Stimulated activated CD8-positive, alpha-beta memory T cell treated with anti-CD3 and anti-CD28 coated beads, Interleukin-4, amount 100 ng/mL, for 1 hour (primary cell): ENCODE measurements at places on chromosomes 2 and 18.

DNA sequence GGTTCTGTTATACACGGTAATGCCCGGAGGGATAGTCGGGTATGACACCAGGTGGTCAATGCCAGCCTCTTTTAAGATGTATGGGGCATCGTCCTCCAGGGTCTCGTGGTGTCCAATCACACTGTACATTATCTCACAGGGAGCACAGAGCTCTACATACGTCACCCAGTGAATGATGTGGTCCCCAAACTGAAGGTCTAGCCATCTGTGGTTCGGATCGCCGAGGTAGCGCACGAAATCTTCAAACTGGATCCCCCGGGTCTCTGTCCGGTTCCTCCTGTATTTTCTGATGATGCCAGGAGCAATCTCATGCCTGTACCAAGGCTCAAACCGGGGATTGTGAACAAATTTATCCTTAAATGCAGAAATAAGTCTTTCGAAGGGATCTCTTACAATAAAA, 24.1 kb downstream of the CHST10 start:
- no peak for DNase-seq

GRCh38 chr18:28176948-28177827, at the start of gene CDH2:
TSS of gene CDH2 (minus strand) at chr18:28177130. CDS start at chr18:28177022, 108 bp downstream.
- no peak for DNase-seq

DNA sequence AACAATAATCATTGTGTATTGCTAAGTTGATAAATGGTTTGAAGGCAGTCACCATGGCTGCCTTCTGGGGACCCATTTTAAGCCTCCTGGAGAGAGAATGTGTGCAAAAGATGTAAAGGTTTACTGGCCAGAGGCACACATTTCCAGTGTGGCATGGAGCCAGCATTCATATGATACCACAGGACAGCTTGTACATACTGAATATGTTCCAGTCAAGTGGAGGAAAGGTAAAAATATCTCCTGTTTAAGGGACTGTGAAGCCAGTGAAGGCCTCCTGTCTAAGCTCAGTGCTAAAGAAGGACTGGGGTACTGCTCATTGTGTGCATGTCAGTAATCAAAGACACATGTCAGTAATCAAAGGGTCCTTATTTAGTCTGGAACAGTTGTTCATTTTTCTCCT, 119.2 kb downstream of the BABAM2 start:
- no peak for DNase-seq

GRCh38 chr2:54579682-54580620, 123.8 kb downstream of the SPTBN1 start:
- DNase-seq: no peak

DNA sequence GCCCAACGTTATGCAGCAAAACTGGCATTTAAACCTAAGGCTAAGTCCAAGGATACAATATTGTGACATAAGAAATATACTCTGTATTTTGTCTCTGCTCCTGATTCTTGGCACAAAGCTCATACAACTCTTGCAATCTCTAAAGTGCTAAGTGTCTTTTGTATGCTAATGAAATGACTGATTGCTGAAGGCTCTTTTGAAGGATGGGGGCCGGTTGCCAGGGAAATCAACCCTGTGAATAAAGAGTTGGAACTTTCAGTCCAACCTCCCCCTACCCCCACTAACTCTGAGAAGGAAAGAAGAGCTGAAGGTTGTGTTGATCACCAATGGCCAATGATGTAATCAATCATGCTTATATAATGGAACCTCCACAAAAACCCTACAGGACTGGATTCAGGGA, 40.3 kb downstream of the SESTD1 start:
- DNase-seq: no peak

DNA sequence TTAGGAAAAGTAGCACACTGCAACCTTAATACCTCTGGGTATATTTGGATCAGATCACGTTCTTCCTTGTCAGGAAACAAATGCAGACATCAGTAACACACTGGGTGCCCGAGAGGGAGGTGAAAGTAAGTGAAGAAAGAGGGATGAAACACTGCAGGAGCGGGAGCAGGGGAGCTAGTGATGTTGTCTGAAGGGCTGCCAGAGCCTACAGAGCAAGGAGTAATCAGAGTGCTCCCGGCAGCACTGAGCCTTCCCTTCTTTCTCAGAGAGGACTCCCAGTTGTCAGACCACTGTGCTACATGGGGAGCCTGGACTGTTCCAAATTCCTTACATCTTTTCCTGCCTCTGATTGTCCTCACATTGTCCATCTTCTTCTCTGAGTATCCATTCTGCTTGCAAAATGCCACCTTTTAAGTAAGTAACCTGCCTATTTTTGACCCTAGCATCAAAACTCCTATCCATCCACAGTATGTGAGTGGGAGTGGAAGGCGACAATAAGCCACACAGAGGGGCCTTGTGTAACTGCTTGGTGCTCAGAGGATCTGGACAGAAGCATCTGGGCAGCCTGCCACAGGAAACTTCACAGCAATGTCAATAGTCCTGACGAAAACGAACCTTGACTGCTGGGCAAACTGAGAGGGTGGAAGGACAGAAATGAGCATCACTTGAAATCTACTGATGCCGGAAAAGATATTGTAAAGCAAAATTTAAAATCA, 10.8 kb upstream of the NAB1 start:
- no peak for DNase-seq

DNA sequence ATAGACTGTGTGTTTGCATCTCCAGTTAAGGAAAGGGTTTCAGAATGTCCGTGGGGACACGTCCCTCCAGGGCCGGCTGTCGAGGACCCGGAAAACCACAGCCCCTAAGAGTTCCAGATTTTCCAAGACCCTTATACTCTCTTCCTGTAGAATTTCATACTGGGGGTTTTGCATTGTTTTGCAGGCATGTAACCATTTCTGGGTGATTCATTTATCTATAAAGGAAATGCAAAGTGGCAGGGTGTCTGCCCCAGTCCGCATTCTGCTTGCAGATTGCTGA, 8.5 kb downstream of the SP9 start:
- DNase-seq: no peak

- no peak for DNase-seq
Measured at GRCh38 chr2:7725171-7725849, 808.1 kb downstream of the RNF144A start.

DNA sequence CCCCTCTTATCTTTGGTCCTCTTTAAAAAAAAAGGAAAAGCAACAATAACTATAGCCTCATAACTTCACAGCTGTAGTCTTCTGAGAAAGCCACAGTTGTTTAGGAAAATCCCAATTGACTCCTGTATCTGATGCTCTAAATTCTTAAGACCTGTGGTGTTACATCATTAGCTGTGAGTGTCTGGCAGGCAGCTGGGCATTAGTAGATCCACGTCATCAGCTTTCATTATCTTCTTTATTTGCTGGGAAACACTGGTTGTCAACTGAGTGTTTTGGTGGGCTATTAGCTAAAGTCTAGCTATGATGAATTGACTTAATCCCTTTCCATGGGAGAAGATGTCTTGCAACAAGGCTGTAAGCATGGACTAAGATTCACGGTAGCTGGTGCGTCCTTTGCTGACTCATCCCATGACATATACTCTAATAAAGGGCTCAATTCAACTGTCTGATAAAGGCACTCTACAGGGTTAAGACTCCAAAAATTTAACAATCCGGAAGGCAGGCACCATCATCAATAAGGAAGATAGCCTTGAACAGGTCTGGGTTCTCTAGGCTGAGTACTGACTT, 517.2 kb downstream of the PLCL1 start:
- DNase-seq: no peak

- no peak for DNase-seq
Measured at GRCh38 chr2:105840933-105841332, 96.2 kb downstream of the NCK2 start.

GRCh38 chr2:109171444-109172334, 42.7 kb downstream of the SH3RF3 start:
- no peak for DNase-seq

DNA sequence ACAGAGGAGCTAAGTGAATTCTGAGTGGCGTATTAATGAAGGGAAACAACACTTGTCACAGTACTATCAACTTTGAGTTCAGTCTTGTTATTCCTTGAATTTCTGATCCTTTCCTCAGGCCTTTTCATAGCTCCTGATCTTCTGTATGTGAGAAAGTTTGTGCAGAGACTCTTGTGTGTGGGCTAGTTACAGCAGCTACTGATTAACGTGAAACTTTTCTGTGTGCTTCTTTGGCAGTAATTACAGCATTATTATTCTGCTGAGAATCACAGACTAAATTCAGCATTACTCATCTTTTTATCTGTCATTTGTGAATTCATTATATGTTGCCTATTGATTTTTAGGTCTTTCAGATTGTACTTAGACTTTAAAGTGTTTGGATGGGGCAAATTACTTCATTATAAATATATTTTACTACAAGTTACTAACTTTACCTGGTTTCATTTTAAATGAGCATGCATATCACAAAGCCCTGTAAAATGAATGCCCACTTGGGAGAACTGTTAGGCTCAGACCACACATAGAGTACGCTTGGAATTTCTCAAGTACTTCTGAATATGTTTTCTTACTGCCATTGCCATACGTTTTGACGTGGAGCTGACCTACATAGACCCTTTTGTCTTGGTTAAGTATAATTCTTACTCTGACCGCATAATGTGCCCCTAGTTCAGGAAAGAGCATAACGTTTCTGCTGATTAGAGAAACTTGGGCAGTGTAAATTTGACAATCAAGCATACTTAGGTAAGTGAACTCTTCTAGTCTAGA, 36.2 kb downstream of the CREB1 start:
- no peak for DNase-seq

- no peak for DNase-seq
Measured at GRCh38 chr2:212677466-212677865, 138.9 kb upstream of the ERBB4 start.

DNA sequence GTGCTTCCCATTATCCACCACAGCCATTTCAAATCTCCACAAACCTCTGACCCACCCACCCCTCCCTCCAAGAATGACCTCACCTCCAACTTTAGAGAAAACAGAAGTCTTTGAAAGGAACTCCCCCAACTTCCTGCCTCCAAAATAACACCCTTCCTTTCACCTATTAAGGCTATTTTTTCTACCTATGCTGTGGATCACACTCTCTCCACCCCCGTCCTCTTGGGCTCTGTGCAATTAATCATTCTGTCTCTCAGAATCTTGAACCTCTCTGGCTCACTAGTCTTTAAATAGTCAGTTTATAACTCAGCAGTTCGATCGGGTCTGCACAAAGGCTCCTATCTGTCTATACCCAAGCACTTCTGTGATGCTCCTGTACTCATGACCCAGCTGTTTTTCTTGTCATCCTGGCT, 37.3 kb upstream of the XPO1 start:
- DNase-seq: no peak

DNA sequence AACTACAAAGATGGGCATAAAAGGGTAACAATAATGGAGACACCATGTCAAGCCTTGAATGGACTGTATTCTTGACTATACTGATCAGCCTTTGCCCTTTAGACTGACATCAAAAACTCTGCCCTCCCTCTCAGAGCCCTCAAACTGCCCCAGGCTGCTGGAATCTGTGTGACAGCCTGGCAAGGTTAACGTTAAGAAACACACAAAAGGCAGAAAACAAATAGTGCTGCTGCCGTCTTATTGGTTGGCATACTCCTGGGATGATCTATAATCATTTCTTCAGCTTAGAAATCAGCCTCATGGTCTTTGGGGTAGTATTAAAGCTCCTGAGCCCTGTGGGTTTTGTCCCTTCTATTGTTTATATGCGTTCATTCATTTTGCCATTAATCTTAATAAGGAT, 338.0 kb downstream of the DCC start:
- DNase-seq: no peak

- peak; percentile 59 for DNase-seq
Measured at GRCh38 chr2:218292048-218293014, at the start of gene TMBIM1. TSS of gene TMBIM1 (minus strand) at chr2:218292503. CDS start at chr2:218282141, 10,362 bp downstream.

- no peak for DNase-seq
Measured at GRCh38 chr2:1593371-1594122, 150.8 kb downstream of the PXDN start.

DNA sequence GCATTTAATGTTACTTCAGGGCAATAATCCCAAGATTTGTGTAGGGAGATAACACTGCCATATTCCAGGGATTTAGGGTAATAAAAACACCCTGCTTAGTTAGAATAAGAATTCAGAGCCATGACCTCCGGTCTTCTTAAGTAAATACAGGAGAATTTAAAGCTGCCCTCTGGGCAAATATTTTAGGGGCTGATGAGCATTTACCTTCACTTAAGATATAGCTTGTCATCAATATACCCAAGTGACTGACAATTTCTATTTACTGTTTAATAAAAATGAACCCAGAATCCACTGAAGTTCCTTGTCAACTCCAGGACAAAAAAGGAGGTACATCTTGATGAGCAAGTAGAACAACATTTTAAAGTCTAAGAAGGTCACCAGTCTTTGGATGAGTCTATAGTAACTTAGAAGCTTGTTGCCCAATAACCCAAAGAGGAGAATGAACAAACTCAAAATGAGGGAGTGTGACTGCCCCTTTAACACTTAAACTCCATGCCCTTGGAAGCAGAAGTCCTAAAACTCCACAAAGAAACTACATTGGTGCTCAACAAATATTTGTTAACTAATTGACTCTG, 24.3 kb upstream of the IKZF2 start:
- DNase-seq: no peak

DNA sequence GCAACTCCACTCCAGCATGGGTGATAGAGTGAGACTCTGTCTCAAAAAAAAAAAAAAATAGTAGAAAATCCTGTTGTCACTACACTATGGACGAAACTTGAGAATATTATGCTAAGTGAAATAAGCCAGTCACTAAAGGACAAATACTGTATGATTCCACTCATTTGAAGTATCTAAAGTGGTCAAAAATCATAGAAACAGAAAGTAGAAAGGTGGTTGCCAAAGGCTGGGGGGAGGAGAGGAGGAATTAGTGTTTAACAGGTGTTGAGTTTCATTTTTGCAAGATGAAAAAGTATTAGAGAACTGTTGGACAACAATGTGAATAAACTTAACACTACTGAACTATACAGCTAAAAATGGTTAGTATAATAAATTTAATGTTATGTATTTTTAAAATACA, 18.8 kb upstream of the RMP24 start:
- DNase-seq: no peak

GRCh38 chr2:41199334-41199733, 747.4 kb upstream of the SLC8A1 start:
- no peak for DNase-seq

- DNase-seq: no peak
Measured at GRCh38 chr2:172282944-172283343, 144.4 kb upstream of the ITGA6 start.

- DNase-seq: no peak
Measured at GRCh38 chr2:206241736-206242135, 32.7 kb upstream of the ZDBF2 start.

- DNase-seq: no peak
Measured at GRCh38 chr18:46502444-46502843, 154.6 kb downstream of the LOXHD1 start.
